ENCODE measurements at places on chromosomes 2 and 18. TPM values are rescaled to one million over a fixed set of nuclear protein-coding genes. Genes with fewer than 3 reads are reported as not detected.

The ELOA2 gene
- total RNA-seq, result not detected

The SCN2A gene
- total RNA-seq, result 0.13 TPM

DNA sequence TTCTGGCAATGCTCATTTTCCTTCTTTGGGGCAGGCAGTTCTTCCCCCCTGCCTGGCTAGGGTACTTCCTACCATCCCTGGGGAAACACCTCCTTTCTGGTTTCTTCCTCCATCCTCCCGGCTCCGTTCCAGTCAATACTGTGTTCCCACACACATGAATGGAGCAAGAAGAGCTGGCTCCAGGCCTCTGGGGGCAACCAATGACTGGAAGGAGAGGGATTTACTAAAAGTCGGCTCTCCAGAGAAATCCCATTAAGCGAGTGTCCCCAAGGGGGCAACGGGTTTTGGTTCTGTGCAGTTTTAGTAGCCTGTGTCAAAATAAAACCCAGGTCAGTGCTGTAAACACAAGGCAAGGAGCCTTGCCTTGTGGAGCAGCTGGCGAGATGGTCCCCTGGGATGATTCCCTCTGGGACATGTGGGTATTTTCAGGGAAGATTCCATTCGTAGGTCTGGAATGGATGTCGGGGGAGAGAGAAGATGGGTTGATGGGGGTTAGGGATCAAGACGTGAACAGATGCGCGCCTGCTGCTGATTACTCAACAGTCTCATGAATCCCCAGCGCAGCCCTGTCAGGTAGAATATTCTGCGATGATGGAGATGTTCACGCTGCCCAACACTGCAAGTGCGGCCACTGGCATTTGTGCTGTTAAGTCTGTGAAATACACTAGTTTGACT lies 32.0 kb downstream of the EMILIN2 start:
- DNase-seq, result no peak

GRCh38 chr2:211837706-211838105 lies 700.9 kb downstream of the ERBB4 start:
- no peak for DNase-seq

DNA sequence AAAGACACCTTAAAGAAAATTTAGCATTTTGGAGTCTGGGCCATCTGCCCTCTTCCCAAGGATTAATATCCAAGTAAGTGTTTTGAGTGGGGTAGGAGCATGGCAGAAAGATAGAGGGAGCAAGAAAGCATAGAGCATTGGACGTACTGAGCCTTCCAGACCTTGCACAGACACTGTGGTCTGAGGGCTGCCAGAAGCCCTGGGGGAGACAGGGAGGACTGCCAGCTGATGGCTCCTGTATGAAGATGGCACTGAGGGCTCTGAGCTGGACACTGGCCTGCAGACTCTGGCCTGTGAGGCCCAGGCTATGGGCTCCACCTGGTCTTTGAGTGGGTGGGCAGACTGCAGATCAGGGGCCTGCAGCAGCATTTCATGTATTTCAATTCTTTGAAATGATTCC lies 2.9 kb upstream of the PKDCC start:
- DNase-seq, result no peak
